Effector memory CD8-positive, alpha-beta T cell (primary cell): ENCODE measurements at places on chromosomes 7 and 10.

DNA sequence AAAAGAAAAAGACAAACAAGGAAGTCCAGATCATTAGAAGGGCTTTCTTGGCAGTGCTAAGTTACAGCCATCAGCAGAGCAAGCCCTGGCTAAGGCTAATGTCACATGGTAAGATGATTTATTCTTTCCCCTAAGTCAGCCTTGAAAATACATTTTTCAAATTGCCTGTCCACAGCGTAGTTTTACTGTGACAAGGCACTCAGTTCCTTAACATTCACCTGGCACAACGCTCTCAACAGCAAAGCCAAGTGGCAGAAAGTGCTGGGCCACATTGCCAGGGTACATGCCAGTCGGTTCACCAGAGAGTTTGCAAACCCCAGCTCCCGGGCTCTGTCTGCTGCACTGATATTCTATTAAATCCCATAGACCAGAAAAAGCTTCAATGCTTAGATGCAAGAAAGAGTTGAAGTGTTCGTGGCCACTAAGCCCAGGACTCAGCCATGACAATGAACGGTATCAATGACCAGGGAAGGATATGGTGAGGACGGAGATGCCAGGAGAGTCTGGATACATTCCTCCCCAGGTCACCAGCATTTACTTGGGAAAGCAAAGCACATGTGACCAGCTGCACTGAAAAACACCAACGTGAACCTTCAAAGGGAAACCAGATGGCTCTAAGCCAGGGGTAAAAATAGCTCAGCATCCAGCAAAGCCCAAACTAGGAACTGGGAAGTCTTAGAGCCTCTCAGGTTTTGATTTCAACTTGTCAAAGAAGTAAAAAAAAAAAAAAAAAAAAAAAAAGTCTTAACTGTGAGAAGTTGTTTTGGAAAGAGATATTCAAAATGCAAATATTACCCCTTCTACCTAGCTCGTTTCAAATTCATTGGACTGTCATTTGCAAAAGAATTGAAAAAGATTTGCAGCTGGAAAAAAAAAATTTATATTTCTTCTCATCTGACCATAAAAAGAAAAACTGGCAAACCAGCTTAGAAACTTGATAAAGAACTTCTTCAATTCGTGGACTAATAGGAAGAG is 23.9 kb upstream of the MPP7 start:
- DNase-seq: no peak

GRCh38 chr7:50349399-50349798 is 44.9 kb downstream of the IKZF1 start:
- DNase-seq: no peak

GRCh38 chr7:4139656-4140625 is 542.2 kb upstream of the FOXK1 start:
- no peak for DNase-seq

DNA sequence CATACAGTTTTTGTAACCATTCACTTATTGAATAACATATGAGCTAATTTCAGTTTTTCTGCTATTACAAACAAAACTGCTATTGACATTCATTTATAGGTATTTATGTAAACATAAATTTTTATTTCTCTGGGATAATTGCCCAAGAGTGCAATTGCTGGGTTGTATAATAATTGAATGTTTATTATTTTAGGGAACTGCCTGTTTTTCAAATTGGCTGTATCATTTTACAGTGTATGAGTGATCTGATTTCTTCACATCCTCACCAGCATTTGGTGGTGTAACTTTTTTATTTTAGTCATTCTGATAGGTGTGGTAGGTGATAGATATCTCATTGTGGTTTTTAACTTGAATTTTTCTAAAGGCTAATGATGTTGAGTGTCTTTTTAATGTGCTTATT is 26.4 kb downstream of the KIF11 start:
- DNase-seq: no peak

DNA sequence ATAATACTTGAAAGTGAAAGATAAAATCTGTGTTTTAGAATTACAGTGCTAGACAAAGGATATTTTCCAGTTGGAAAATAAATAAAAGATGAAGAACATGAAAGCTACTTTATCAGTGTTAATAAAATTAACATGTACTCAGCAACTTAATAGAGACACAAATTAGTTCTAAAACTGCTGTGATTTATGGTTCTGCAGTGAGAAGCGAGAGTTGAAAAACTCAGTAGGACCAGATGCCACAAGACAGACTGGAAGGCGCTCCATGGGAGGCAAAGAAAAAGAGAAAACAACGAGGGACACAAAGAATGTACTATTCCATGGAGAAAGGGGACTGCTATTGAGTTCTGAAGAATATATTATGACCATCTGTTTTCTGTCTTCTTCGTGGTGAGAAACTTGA is 590.4 kb downstream of the PHTF2 start:
- no peak for DNase-seq

GRCh38 chr7:24141874-24142509 is 142.0 kb upstream of the NPY start:
- DNase-seq: no peak

GRCh38 chr7:154578336-154578735 is 424.6 kb downstream of the PAXIP1 start:
- no peak for DNase-seq

GRCh38 chr10:79023240-79024162 is 45.3 kb upstream of the ZMIZ1 start:
- DNase-seq: no peak

DNA sequence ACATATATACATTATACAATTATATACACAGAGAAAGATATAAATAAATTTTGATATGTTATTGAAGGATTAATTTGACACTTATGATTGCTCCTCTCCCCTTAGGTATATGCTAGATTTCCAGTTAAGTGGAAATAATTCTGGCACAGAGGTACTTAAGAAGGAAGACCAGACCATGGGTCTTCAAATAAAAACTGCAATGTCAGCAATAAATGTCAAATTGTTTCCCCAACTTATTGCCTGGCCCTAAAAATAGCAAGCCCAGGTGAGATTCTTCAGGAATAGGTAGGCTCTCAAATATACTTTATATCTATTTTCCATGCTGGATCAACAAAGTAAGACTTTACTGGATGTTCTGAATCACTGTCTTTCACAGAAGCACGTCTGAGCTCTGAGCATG is 551.3 kb upstream of the STEAP1 start:
- DNase-seq: no peak

DNA sequence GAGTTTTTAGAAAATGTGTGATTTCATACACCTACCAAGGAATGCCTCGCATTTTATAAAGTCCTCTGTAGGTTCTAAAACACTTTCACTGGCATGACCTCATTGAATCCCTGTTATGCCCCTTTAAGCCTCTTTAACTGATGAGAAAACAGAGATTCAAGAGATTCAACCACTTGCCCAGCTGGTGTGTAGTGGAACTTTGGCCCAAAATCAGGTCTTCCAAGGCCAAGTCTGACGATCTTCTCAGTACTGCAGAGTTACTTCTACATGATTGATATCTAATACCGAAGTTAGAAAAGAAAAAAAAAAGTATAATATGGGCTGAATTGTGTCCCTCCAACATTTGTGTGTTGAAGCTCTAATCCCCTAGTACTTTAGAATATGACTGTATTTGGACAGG is 202.0 kb downstream of the WDR11 start:
- no peak for DNase-seq

- no peak for DNase-seq
Measured at GRCh38 chr7:116171094-116171493, 39.2 kb upstream of the TES start.

GRCh38 chr10:127880557-127880956 is 12.2 kb downstream of the CLRN3 start:
- no peak for DNase-seq

GRCh38 chr7:16951483-16952080 is 69.8 kb upstream of the AGR3 start:
- no peak for DNase-seq

DNA sequence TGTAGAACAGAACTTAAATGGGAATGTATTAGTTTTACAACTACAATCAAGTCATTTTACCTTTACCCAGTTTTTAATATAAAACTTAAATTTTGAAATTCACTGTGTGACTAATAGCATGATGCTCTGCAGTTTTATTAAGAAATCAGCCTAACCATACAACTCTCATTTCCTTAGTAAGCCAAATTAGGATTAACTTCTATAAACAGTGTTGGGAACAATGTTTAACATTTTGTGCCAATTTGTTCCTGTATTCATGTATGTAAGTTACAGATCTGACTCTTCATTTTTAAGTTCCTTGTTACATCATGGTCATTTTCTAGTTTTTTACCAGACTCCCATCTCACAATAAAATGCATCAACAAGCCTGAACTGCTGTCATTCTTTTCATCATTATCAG is 209.8 kb downstream of the ZEB1 start:
- no peak for DNase-seq

DNA sequence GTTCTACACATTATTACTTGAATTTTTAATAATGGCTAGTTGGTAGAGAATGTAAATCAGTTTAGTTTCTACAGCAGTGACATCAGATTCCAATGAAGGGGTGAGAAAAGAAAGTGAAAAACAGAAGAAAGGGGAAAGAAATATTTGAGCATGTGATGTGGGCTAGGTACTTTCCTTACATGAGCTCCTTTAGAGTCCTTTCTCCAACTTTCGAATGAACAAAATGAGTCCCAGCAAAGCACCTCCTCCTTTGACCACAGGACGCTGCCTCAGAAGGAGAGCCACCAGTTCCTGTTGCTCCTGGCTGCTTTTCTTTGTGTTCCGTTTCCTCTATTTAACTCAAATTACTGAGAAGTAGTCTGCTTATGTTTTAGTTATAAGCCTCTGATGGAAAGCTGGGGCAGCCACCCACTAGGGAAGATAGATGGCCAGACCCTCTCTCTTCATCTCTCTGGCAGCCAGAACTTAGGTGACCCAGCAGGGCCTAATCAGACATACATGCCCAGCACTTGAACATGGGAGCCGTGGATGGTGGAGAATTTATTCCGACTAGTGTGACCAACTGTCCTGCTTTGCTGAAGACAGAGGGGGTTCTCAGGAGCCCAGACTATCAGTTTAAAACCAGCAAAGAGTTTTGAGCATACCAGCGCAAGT is 82.4 kb upstream of the NME8 start:
- DNase-seq: no peak

DNA sequence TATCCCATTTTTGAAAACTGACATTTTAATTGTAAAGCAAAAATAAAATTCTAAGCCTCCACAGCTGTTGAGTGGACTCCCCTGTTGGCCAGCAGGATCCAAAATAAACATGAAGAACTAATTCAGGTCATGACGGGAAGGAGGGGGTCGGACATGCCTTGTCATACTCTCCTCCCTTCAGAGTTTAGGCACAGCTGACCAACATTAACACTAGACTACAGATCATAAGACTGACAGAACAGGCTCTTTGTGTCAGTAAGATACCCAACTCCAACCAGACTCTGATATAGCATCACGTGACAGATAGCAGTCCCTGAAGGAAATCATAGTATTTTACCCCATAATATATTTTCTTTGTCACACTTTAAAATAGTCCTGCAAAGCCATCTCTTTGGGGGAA is 20.9 kb upstream of the ZNF12 start:
- DNase-seq: no peak

- no peak for DNase-seq
Measured at GRCh38 chr7:134420424-134421125, 38.3 kb downstream of the AKR1B1 start.

GRCh38 chr7:37141742-37142141 is 306.9 kb downstream of the ELMO1 start:
- DNase-seq: no peak

GRCh38 chr7:155427411-155428038 is 30.4 kb upstream of the EN2 start:
- no peak for DNase-seq

GRCh38 chr7:37532636-37533035 is 84.0 kb upstream of the ELMO1 start:
- no peak for DNase-seq

- no peak for DNase-seq
Measured at GRCh38 chr10:86286236-86287109, 80.1 kb downstream of the GRID1 start.

GRCh38 chr10:109359316-109359715 is 564.0 kb downstream of the XPNPEP1 start:
- no peak for DNase-seq

DNA sequence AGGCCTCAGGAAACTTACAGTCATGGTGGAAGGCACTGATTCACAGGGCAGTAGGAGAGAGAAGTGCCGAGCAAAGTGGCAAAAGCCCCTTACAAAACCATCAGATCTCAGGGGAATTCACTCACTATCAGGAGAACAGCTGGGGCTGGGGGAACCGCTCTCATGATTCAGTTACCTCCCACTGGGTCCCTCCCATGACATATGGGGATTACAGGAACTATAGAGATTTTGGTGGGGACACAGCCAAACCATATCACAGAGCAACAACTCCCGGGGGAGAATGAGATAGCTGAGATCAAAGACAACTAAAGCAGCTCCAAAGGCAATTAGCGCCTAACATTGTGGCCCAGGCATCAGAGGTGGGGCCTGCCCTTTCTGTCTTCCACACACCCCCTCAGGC is 85.4 kb upstream of the VOPP1 start:
- DNase-seq: no peak

DNA sequence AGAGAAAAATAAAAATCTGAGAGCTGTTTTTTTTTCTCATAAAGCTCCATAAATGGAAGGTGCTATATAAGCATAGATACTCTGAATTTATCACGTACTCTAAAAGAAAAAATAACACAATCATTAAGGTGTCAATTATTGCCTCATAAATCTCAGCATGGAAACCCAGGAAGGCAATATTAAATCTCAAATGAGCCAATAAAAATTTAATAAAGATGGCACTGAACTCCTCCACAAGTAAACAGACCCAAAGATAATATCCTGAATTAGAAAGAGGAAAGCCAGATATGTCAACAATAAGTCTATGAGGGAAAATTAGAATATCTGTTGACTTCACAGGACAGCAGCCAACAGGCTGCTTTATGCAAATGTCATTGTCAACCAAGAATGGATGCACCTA is 66.5 kb downstream of the CDK6 start:
- DNase-seq: no peak

- DNase-seq: no peak
Measured at GRCh38 chr10:13453896-13454295, 74.9 kb downstream of the BEND7 start.

GRCh38 chr7:18656362-18656761 is 160.8 kb downstream of the HDAC9 start:
- DNase-seq: no peak

- no peak for DNase-seq
Measured at GRCh38 chr10:71982269-71983178, 18.3 kb downstream of the CHST3 start.

DNA sequence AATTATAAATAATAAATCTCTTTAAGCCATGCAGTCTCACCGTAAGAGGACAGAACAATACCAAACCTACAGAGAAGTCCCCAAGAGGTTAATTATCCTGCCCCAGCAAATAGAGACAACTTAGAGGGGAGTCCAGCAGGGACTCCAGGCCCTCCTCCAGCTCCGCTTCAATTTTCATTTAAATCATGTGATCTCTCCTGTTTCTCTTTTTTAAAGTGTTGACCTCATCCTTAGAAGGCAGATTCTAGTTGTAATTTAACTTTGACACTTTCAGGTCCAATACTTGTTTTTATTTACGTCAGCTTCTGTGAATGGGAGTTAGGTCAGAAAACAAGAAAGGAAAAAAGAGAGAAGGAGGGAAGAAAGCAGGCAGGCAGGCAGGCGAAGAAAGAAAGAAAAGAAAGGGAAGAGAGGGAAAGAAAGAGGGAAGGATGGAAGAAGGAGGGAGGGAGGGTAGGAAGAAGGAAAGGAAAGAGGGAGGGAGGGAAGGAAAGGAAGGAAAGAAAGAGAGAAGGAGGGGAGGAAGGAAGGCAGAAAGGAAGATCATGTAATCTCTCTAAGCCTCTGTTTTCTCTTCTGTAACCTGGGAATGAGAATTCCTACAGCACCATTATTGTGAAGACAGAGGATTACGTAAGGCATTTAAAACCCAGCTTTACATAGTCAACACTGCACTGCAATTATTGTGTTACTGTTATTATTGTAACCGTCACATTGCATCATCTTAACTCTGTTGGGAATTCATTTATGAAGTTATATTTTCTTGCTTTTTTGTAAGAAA is 227.7 kb downstream of the SKIDA1 start:
- no peak for DNase-seq
